ENCODE measurements at places on chromosomes 2 and 18.

DNA sequence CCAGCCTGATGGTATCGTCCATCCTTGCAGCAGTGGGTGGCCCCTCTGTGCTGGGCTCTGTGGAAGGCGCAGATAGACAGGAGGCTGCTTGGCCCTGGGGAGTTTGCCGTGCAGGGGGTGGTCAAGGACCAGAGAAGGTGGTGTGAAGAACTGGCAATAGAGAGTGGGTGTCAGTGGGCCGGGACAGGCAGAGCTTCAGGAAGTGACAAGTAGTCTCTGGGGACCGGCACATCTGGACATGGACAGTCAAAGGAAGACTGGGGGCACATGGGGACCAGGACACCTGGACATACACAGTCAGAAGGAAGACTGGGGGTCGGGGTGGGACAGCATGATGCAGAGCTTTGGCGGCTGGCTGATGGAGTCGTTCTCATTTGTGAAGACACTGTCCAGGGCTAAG, 335.9 kb downstream of the AGAP1 start:
- no peak for DNase-seq

- no peak for DNase-seq
Measured at GRCh38 chr18:42230636-42231035, 275.6 kb downstream of the PIK3C3 start.

- peak; percentile 24 for DNase-seq
Measured at GRCh38 chr2:139631966-139632365, 851.8 kb upstream of the NXPH2 start.

GRCh38 chr2:156727867-156728266, 291.7 kb downstream of the GPD2 start:
- DNase-seq: no peak

DNA sequence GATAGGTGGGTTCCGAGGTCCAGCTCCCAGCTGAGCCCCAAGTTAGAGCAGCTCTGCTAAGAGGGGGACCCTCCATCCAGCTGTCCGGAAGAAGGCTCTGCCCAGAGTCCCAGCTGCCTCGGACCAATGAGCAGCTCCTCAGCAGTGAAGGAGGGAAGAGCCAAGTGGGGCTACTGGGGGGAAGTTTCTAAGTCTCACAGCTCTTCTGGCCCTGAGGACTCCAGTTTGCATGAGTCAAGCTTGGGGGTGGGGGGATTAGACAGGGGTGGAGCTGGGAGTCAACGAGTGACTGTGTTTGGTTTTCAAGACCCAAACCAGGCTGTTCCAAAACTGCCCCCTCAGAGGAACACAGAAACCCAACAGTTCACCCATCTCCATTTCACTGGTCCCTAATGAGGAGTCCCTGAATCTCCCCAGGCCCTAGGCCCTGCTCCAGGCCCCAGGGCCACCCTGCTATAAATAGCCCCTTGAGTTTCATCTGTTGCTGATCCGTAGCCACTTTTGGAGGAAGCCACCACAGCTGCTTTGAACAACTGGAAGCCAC, 100.9 kb downstream of the TNS1 start:
- no peak for DNase-seq

- no peak for DNase-seq
Measured at GRCh38 chr2:19320813-19321212, 37.6 kb downstream of the OSR1 start.

DNA sequence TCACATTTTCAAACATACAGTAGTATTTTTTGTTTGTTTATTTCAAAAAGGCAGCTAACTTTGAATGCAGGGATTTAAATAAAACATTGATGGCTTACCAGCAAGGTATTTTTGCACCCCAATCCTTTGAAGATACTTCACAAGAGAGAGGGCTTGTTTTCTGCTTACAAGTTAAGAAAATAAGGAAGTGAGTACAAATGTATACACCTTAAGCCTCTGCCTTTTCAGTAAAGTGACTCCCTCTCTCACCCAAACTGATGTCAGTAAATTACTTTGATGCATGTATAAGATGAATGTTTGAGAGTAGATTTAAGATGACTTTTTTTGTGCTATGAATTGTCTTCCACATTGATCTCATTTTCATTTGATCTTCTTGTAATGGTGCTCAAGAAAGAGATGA, 820.0 kb downstream of the CPS1 start:
- no peak for DNase-seq

- no peak for DNase-seq
Measured at GRCh38 chr2:75108937-75109482, 90.3 kb downstream of the TACR1 start.

GRCh38 chr2:241268716-241269445, 46.6 kb downstream of the HDLBP start:
- DNase-seq: no peak

- no peak for DNase-seq
Measured at GRCh38 chr2:239735829-239736357, 289.2 kb downstream of the NDUFA10 start.

- no peak for DNase-seq
Measured at GRCh38 chr2:74430502-74430901, 9.0 kb downstream of the WDR54 start.

GRCh38 chr2:112714331-112714730, 6.5 kb upstream of the NT5DC4 start:
- no peak for DNase-seq

DNA sequence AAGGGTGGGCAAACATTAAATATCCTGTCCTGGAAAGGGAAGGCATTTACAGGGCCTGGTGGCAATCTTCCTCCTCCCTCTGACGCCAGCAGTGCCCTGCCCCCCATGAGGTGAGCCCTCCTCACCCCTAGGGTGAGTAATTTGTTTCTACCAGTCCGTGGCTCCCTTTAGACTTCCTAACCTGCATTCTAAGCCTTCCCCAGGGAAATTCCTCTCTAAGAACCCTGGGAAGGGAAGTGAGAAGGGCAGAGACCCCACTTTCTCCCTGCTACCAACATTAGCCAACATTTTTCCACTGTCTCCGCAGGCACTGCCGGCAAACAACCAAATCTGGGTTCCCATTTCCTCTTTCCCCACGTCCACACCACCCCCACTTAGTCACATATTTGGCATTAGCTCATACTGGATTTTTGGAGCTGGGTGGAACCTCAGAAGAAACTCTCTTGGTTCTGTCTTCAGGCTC, 69.3 kb downstream of the NRP2 start:
- no peak for DNase-seq

GRCh38 chr18:57142324-57142723, 4.6 kb upstream of the BOD1L2 start:
- no peak for DNase-seq

- DNase-seq: no peak
Measured at GRCh38 chr2:164792316-164793170, 49.1 kb downstream of the COBLL1 start.

DNA sequence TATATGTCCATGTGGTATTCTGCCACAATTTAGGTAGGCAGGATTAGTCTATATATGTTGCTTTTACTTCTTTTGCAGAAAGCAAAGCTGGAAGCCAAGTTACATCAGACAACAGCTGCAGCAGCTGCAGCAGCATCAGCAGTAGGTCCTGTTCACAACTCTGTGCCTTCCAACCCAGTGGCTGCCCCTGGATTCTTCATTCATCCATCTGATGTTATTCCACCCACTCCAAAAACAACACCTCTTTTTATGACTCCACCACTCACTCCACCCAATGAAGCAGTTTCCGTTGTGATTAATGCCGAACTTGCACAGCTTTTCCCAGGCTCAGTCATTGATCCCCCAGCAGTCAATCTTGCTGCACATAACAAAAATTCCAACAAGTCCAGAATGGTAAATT, 107.6 kb downstream of the BIRC6 start:
- no peak for DNase-seq

DNA sequence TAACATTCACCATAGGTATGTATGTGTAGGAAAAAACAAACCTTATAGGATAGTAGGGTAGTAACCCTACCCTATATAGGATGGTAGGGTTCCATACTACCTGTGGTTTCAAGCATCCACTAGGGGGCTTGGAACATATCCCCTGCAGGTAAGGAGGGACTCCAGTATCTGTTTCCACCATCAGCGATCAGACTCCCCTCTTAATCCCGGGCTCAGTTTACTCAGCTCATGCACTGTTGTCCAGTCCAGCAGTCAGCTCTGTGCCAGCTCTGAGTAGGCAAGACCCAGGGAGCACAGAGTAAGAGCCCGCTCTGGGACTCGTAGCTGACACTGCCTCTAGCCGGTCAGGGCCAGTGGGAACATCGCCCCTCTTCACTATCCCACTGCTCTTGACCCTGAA, 61.7 kb downstream of the MEX3C start:
- DNase-seq: no peak

GRCh38 chr2:238322001-238322411, 1.7 kb downstream of the TRAF3IP1 start:
- no peak for DNase-seq

- no peak for DNase-seq
Measured at GRCh38 chr2:28228434-28228995, 164.1 kb upstream of the FOSL2 start.

GRCh38 chr18:3234457-3234856, 13.1 kb upstream of the MYL12A start:
- DNase-seq: no peak

- DNase-seq: no peak
Measured at GRCh38 chr18:71079606-71080005, 790.8 kb downstream of the SOCS6 start.

- no peak for DNase-seq
Measured at GRCh38 chr2:231720292-231720986, 12.1 kb downstream of the PTMA start.

DNA sequence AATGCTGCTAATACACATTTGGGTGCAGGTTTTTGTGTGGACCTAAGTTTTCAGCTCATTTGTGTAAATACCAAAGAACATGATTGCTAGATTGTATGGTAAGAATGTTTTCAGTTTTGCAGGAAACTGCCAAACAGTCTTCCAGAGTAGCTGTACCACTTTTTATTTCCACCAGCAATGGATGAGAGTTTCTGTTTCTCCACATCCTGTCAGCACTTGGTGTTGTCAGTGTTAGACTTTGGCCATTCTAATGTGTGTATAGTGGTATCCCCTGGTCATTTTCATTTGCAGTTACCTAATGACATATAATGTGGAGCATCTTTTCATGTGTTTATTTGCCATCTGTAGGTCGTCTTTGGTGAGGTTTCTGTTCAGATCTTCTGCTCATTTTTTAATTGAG, 336.4 kb downstream of the GBX2 start:
- DNase-seq: no peak
